ENCODE measurements at places on chromosomes 3 and 15.
A peak's percentile ranks its signal among the peaks of the same experiment; 100 is the strongest.

GRCh38 chr15:27448986-27449385 lies 478.0 kb downstream of the GABRG3 start:
- no peak for DNase-seq

DNA sequence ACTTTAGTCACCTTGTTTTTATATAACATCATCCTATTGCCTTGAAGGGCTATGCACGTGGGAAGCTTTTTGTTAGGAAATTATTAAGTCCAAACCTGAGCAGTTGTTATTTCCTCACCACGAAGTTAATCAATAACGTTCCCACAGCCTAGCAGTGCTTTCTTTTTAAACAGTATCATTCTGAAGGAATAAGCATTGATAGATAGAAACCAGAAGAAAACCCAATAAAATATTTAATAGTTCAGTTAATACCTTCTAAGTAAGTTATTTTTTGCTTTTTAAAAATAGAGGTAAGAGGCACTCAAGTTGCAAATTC lies 149.3 kb downstream of the KCNMB2 start:
- no peak for DNase-seq

DNA sequence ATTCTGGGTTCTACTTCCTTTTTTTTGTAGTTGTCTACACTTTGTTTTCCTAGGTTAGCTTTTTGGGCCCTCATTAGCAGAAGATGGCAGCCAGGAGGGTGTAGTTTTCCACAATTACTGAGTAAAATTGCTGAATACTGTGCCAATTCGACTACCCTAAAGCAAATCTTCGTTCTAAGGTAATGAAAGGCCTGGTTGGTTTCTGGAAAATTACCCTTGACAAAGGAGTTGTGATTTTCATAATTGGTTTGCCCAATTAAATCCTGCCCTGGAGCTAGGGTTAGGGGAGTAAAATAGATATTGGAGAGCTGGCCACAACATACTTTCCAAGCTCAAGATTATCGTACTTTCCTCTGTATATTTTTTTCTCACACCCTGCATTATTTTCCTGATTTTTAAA lies 293.0 kb downstream of the OXSM start:
- no peak for DNase-seq

DNA sequence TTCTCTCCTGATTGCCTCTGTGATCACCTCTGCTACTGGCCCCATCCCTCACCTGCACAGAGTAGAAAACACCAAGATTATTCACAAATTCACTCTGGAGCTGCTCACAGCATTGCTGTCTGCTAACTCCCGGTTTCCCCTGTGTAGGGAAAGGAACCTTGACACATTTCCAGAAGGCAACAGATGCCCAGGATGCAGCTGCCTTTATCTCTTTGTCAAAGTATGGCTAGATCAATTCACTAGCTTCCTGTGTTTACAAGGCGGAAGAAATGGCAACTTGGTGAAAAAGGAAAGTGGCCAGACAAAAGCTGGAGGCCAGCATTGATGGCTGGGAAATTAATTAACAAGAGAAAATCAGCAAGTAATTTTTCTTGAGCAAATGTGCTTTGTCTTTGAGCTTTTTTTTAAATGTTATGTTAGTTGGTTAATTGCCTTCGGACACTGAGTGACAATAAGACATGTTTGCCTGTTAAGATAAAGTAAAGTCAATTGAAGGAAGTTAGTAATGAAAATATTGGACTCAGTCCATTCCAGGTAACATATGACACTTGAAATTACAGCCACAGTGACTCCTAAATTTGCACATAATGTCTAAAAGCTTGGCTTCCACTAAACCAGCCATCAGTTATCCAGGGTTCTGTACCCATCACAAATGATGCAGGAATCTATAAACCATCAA lies 394.6 kb upstream of the IL12A start:
- no peak for DNase-seq

- peak; percentile 90 for DNase-seq
These were observed 16.2 kb downstream of the RFT1 start for GRCh38 chr3:53114011-53114400.

GRCh38 chr3:154745122-154745521 lies 315.1 kb upstream of the GPR149 start:
- DNase-seq, result no peak

- peak; percentile 26 for DNase-seq
These were observed 45.2 kb upstream of the SYNPR start for GRCh38 chr3:63232764-63233396.

- no peak for DNase-seq
These were observed 202.5 kb downstream of the SATB1 start for GRCh38 chr3:18222686-18223085.

- no peak for DNase-seq
These were observed 18.5 kb upstream of the C3orf22 start for GRCh38 chr3:126577261-126577660.

DNA sequence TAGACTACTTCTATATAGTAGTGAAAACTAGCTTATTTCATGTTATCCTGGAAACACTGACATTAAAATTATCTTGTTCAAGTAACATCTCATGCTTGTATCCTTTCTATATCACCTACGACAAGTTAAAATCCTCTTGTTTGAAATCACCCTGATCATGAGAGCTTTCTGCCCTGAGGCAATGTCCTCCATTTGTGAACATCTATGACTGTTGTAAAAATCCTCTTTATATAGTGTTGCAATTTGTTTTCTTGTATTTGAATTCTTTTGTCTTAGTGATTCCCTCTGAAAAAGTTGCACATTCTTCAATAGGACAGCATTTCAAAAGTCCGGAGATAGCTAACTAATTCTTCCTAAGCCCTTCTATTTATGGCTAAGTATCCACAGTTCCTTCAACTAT lies 480.3 kb downstream of the NSUN3 start:
- DNase-seq, result no peak

DNA sequence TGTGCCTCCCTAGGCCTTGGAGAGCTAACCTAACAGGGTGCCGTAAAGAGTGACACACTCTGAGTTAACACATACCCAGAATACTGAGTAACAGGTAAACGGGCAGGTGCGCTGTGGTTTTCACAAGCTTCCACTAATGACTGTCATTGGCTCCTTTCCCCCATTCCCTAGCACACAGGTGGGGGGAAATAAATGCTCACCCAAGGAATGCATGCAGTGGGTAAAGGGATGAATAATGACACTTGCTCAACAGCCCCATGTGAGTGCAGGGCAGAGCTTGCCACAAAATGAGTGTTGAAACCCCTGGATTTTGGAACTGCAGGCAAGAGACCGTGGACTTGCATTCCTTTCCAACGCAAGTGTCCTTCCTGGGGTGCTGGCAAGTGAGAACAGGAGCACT lies 57.6 kb downstream of the ADAMTS17 start:
- no peak for DNase-seq

DNA sequence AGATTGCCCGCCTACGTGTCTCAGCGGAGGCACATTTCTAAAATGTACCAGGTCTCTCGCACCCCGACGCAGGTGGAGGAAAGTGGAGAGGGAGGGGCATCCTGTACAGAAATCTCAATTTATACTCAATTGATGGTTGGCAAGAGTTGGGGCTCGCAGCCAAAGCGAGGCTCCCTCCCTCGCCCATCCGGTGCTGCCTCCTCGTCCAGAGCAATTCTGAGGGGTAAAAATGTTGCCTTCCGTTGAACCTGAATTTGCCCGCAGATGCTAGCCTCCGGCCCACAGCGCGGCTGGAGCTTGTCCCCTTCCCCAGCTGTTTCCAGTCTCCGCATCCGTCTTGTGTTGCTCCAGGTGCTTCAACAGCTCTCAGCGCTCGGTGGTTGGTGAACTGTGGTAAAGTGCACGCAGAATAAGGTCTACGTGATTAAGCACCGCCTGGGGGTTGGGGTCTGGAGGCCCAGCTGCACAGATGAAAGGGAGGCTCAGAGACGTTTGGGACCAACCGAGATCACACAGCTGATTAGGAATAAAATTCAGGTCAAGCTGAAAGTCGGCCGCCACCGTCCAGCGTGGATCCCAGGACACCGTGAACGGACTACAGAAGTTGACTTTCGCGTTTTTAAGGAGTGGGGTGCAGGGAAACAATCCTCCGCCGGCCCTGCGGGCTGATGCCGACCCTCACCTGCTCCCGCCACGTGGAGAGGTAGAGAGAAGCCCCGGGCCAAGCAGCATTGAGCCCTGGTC lies 846 bp upstream of the POLG start:
- DNase-seq, result no peak

DNA sequence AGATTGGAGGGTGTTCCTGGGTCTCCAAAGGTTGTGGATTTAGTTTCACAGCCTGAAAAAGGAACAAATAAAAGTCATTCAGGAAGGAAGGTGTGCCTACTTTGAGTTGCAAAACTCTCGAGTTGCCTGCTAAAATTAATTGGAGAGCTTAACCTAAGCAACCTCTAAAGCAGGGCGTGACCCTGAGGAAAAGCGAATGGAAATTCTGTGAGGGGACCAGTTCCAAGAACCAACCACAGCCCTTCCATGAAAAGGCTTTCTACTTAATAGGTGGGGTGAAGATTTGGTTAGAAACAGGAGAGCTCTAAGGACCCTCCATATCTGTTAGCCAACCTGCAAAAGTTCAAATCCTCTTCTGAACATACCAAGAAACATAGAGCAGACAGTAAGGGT lies 1.5 kb downstream of the CD80 start:
- no peak for DNase-seq

- DNase-seq, result no peak
These were observed 96.6 kb downstream of the EFL1 start for GRCh38 chr15:82165948-82166376.

- DNase-seq, result no peak
These were observed 35.9 kb upstream of the KPNA4 start for GRCh38 chr3:160601288-160601687.

- no peak for DNase-seq
These were observed 389.9 kb downstream of the SHQ1 start for GRCh38 chr3:72458375-72458774.

DNA sequence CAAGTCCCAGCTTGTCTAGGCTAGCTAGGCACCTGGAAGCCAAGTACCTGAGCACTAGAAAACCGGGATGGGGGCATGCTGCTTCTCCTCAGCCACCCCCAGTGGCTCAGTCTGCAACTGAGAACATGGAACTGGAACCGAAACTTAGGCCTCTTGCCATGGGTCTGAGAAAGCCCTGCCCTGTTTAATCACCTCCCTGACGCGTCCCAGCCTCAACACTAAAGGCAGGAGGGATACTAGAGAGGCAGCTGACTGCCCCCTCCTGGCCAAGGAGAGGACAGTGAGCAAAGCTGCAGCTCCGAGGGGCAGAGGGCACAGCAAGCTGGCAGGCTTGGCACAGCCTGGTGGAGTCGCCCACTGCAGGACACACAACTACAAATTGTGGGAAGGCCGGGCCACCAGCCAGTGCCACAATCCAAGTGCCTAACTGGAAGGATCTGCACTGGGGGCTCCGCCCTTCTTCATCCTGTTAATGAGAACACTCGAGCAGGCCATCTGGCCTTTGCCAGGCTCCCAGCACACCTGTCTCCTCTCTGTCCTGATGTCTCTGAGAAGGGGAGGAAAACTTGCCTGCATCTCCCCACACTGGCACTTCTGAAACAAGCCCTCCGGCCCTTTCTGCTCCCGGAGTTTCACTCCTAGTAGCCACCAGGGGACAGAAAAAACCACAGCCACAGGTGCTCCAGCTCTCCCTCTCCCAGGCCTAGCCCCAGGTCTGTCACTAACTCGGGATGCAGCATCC lies 53.7 kb downstream of the BDH1 start:
- peak; percentile 56 for DNase-seq

GRCh38 chr3:27423463-27423862 lies 54.3 kb upstream of the NEK10 start:
- no peak for DNase-seq

DNA sequence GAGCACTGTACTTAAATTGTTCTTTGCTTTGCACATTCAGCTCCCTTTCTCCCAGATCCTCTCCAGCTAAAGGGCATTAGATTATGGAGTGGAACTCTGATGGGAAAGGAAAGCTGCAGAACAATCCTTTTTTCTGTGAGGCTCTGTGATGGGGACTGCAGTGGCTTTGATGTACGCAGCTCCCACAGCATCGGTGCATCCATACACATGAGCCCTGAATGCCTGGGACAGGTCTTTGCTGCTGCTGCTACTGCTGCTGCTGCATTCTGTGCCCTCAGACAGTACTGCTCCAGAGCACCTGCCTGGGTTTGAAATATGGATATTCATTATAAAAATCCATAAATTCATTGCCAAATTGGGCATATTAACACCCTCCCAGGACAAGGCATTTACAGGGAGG lies 164.4 kb downstream of the WDR76 start:
- no peak for DNase-seq

GRCh38 chr15:57385923-57386390 lies 9.7 kb downstream of the CGNL1 start:
- no peak for DNase-seq

GRCh38 chr15:85154061-85154460 lies 172.4 kb downstream of the PDE8A start:
- DNase-seq, result no peak

GRCh38 chr15:31236184-31237042 lies 90.2 kb upstream of the KLF13 start:
- no peak for DNase-seq

- no peak for DNase-seq
These were observed 148.4 kb downstream of the TIGIT start for GRCh38 chr3:114442246-114442645.

GRCh38 chr3:179149406-179149867 lies 1.3 kb downstream of the PIK3CA start:
- peak; percentile 65 for DNase-seq

DNA sequence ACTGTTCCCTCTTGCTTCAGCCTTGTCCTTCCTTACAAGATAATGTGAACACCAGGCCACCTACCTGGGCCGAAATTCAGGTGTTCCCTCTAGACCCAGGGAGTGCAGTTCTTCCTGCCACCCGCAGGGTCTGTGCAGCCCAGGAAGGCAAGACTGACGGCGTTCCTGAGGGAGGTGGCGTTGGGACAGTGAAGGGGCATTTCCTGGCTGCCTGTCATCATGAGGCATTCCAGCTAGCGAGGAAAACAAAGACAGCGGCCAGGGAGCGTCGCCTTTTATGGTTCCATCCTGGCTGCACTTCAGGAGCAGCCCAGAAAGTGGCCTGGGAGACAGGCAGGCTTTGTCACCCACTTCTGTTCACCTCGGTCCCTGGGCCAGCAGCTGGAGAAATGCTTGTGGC lies 84.8 kb upstream of the WNT5A start:
- no peak for DNase-seq

- DNase-seq, result no peak
These were observed 83.2 kb upstream of the PLSCR4 start for GRCh38 chr3:146334151-146334550.

DNA sequence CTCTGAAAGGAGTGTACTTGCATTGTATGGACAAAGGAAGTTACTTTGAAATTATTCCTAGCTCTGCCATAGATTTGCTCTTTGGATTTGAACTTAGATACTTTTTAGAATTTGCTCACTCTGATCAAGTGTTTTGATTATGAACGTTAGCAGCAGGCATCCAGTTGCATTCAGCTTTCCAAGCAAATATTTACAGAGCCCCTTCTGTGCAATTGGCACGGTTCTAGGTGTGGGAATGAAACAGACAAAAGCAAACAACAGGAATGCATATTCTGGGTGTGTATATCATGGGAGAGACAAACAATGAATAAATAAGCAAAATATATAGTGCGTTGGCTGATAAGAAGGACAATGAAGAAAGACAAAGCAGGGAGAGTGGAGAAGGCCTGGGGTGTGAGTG lies 125.5 kb upstream of the ADAMTS9 start:
- no peak for DNase-seq

- DNase-seq, result no peak
These were observed 655 bp upstream of the RAB11A start for GRCh38 chr15:65868546-65869125.
